ENCODE measurements at places on chromosomes 5 and 9.

DNA sequence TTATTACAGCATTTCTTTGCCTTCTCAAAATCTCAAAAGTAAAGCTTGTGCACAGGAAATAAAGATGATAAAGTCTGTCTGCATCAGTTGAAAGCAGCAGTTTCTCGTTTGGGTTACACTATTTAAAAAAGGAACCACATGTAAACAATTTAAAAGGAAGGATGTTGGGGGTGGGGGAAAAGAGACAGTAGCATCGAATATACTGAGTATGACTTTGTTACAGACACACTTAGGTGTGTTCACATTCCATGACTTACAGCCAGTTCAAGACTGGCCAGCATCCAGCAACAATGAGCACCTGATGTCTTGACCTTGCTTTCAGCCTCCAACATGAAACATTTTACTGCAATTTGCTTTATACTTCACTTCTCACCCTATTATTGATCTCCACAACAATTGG is 8.7 kb downstream of the GAPT start:
- DNase-seq: no peak

DNA sequence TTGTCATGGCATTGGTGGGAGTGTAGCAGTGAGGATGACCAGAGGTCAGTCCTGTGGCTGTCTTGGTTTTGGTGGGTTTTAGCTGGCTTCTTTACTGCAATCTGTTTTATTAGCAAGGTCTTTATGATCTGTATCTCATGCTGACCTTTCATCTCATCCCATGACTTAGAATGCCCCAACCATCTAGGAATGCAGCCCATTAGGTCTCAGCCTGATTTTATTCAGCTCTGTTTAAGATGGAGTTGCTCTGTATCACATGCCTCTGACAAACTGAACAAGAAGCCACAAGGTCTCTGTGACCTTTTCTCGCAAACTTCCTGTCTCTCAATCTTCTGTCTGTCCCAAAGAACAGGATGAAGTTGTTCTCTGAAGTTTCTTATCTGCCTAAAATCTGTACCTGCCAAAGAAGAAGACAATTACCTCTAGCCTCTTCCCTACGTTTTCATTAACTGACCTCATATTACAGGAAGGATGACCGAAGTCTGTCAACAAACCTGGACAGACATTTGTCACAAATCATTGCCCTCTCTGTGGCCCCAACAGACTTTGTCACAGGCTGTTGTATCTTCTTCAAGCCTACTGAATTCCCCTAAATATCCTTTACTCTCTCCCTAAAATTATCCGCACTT is 284.2 kb upstream of the SEMA6A start:
- no peak for DNase-seq

GRCh38 chr9:106321394-106322180 is 541.4 kb upstream of the ZNF462 start:
- no peak for DNase-seq

GRCh38 chr9:89612566-89613278 is 7.9 kb downstream of the GADD45G start:
- DNase-seq: no peak

DNA sequence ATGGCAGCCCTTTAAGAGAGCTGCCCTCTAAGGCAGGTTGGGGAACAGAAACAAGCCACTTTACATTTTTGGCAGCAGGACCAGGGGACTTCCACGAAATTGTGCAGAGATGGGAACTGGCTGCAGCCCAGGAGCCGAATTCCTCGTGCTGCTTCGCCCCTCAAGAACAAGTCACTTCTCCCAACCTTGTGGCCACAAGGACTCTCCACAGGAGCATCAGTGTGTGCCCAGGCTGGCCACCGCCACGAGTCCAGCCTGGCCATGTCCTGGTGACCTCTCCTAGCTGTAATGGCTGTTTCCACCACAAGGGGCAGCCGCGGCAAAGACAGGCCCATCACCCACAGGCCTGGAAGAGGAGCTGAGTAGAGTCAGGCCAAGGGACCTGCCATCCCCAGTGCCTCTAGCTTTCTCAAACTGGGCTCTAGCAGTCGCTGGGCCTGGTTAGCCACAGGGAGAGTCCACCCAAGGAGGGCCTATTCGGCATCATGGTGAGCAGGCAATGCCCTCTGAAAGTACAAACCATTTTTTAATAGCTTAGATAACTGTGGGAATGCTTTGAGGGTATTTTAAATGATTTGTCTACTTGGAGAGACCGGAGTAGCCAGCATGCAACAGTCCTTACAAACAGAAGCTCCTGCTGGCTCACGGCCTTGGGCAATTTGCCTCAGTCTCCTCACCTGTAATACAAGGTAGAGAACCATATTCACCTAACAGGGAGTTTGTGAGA is 129.0 kb downstream of the COL23A1 start:
- peak; percentile 63 for DNase-seq

GRCh38 chr9:89576404-89576839 is 28.4 kb upstream of the GADD45G start:
- no peak for DNase-seq

GRCh38 chr5:149682532-149683075 is 47.5 kb upstream of the PPARGC1B start:
- DNase-seq: no peak

- DNase-seq: no peak
Measured at GRCh38 chr5:91595424-91595823, 212.3 kb upstream of the ARRDC3 start.

DNA sequence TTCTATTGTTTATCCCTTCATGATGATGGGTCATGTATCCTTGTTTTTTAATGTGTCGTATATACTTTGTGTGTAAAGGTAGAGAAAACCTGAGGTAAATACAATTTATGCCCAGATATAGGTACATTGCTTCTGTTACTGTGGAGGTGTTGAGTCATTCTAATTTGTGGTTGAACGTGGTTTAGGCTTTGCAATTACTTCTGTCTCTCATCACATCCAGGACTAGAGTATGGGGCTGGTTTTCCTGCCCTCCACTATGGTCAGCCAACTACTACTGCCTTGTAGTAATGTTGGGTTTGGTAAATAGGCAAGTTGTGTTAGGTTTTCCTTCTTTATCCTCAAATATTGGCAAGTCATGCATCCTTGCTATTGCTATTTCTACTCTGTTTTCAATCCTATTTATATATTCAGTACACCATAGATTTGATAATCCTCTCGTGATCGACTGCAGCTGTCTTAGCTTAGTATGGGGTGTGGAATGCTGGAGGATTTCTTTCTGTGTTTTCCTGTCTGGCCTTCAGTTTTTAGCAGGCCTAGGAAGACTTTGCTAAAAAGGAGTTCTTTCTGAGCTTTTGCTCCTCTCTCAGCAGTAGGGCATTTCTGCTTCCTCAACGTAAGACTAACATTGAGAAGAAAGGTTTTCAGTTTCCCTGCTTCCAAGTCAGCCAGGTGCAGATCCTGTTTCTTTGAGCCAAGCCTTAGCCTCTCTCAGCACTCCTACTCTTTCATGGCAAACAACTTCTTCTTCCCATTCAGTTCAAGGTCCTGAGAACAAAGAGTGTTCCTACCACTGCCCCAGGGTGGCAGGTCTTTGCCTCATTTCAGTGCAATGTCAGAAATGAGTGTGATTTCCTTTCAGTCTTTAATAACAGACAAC is 844.4 kb upstream of the CDH18 start:
- DNase-seq: no peak

GRCh38 chr5:63596254-63596653 is 366.0 kb downstream of the HTR1A start:
- DNase-seq: no peak

- no peak for DNase-seq
Measured at GRCh38 chr9:27260789-27261516, 36.0 kb downstream of the EQTN start.

GRCh38 chr9:120398286-120398685 is 181.7 kb downstream of the CDK5RAP2 start:
- DNase-seq: no peak

GRCh38 chr5:80860924-80861613 is 99.1 kb upstream of the RASGRF2 start:
- DNase-seq: no peak

DNA sequence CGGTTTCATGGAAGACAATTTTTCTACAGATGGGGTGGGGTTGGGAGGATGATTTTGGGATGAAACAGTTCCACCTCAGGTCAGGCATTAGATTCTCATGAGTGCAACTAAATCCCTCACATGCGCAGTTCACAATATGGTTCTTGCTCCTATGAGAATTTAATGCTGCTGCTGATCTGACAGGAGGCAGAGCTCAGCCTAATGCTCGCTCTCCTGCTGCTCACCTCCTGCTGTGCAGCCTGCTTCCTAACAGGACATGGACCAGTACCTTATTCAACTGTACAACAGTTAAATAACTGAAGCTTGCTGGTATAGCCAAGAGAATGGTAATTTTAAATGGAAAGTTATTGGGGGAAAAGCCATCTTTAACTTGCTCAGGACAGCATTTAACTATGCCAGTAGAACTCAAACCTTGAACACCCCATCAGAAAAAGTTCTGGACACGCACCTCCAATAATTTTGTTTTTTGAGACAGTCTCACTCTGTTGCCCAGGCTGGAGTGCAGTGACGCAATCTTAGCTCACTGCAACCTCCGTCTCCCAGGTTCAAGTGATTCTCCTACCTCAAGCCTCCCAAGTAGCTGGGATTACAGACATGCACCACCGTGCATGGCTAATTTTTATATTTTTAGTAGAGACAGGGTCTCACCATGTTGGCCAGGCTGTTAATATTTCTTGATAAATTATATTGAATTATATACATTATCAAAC is 27.7 kb downstream of the HMGCR start:
- no peak for DNase-seq

DNA sequence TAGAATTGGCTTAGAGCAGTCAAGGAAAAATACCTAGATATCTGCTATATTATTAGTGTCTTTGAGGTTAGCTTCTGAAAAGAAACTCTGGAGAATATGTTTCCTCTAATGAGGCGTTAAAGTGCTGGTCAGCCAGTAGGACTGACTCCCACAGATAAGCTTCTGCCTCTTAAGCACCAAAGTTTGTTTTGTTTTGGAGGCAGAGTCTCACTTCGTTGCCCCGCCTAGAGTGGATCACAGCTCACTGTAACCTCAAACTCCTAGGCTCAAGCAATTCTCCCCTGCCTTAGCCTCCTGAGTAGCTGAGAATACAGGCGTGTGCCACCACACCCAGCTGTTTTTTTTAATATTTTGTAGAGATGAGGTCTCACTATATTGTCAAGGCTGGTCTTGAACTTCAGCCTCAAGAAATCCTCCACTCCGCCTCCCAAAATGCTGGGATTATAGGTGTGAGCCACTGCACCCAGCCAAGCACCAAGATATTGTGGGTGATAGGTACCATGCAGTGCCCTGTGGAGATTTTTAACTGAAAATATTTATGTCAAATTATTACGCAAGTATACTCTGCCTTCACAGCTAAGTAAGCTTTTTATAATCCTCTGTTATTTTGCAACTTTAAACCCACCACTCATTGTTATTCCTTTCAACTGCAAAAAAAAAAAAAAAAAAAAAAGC is 24.7 kb upstream of the TMEM171 start:
- DNase-seq: no peak

- DNase-seq: no peak
Measured at GRCh38 chr9:133106511-133107244, 14.4 kb downstream of the RALGDS start.

- no peak for DNase-seq
Measured at GRCh38 chr9:114856942-114857315, 51.1 kb upstream of the TNFSF15 start.

- no peak for DNase-seq
Measured at GRCh38 chr9:118575341-118576070, 793.7 kb downstream of the BRINP1 start.

DNA sequence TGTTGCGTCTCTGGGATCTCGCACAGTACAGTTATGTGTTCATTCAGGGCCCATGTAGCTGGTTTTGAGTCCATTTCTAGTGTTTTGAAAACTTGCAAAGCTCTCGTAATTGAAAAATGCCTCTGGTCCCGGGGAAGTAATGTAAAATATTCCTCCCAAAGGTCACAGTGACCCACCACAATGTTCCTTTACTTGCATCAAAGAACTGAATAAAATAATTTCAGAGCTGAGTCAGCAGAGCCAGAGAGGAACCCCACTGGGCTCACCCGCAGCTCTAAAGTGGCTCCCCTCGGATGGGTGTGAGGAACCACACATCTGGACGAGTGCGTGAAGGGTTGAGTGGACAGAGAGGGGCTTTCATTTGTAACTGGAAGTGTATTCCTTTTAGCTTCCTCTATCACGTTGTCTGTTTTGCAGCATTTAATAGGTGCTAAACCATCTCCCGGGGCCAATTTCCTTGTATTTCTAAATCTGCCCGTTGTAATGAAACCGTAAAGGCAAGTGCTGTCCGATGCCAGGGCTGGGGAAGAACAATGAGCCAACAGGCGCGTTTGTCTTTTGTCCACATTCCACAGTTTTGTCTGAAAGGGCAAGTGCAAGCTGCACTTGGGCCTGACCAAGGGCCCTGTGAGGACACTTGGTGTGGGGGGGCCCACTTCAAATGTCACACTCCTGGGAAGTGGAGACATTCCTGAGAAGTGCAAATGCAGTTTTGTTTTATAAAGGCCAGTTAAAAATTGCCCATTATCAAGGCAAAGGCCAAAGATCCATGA is 29.9 kb downstream of the COL5A1 start:
- no peak for DNase-seq

DNA sequence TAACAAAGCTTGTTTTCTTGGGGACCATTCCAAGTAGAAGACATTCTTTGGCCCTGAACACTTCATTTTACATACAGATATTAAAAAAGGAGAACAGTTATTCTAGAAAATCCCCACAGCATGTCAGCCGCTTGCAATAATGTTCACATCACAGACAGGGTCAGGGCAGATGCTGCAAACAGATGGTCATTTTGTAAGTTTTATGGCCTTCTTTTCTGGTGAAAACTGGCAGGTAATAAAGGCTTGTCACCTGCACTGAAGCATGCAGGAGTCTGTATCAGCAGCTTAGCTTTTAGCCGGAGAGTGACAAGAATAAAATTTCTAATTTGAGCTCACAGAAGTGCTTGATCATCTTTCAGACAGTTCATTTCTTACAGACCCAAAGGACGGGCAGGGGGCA is 220.9 kb upstream of the DAP start:
- no peak for DNase-seq

DNA sequence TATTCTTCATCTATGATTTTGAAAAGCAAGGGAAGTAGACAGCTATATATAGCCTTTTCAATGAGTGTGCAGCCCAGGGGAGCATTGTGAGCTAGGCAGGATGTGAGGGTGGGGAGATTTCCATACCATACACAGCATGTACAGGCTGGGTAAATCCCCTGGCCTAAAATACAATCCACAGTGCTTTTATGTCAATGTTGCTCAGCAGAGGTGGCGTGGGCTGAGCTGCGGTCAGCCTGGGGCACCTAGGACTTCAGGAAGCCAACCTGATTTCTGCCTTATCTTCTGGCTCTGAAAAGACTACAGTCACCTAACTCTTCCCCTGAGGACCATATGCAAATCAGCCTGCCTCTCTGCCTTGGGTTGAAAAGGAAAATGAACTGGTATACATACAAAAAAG is 6.3 kb upstream of the GARIN3 start:
- peak; percentile 92 for DNase-seq

- no peak for DNase-seq
Measured at GRCh38 chr5:20536341-20536740, 548.3 kb upstream of the CDH18 start.

GRCh38 chr9:35599763-35600604 is 5.1 kb upstream of the TESK1 start:
- no peak for DNase-seq

GRCh38 chr5:39452846-39453245 is 28.1 kb upstream of the DAB2 start:
- DNase-seq: no peak

All from activated CD4-positive, alpha-beta T cell treated with anti-CD3 and anti-CD28 coated beads, Interleukin-2, amount 50 U/mL, for 48 hours (primary cell).